Stimulated activated CD8-positive, alpha-beta memory T cell treated with anti-CD3 and anti-CD28 coated beads, Interleukin-7, amount 100 ng/mL, for 1 hour (primary cell): ENCODE measurements at places on chromosomes 1 and 21.

DNA sequence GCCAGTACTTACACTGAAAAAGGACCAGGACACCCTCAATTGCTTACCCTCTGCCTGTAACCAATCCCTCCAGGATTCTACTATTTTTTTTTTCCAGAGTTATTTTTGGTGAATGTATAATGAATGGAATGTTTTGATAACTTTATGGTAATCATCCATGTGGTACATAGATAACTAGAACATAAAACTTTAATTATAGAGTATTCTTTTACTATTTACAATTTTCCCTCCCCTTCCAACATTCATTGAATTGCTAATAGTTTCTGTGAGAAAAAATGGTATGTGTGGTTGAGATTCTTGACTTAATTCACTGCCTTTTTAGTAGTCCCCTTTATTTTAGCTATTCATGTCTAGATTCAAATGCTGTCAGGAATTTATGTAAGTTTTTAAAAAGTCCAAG, 164.6 kb downstream of the CYYR1 start:
- no peak for DNase-seq

GRCh38 chr1:38028105-38028591, 15.6 kb downstream of the UTP11 start:
- no peak for DNase-seq

DNA sequence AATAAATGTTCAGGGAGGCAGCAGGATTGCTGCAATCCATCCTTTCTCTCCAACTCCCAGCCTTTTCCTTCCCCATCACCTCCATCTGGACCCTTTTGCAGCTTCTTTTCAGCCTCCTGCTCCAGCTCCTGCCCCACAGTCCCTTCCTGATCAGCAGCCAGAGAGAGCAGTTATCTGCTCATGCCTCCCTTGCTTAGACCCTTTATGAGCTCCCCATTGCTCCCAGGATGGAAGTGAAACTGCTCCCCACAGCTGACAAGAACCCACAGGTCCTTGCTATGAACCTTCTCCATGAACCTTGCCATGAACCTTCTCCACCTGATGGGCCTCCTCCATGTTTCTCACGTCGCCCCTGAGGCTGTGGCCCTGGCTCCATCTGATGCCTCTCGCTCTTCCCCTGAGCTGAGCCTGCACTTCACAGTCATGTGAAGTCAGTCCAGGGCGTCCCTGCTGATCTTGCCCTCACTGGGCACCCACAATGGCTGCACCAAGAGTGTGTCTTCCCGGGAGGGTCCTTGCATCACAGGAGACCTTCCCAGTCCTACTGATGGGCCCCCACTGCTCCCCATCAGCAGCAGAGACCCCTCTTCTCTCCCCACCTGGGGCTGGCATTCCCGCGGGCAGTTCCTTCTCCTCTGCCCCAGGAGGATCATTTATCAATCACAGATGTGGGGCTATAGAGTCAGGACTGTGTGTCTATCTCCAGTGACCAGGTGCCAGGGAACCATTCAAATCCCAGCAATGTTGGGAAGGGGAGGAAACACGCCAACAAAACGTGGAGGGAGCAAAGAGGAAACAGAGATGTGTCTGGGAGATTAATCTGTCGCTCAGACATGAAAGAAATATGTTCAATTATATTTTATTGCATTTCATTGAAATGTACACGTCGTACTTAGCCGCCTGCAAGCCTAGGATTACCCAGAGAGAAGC, 73.1 kb downstream of the MATN1 start:
- DNase-seq, result no peak

GRCh38 chr1:211017075-211017718, 116.8 kb downstream of the KCNH1 start:
- DNase-seq, result no peak

DNA sequence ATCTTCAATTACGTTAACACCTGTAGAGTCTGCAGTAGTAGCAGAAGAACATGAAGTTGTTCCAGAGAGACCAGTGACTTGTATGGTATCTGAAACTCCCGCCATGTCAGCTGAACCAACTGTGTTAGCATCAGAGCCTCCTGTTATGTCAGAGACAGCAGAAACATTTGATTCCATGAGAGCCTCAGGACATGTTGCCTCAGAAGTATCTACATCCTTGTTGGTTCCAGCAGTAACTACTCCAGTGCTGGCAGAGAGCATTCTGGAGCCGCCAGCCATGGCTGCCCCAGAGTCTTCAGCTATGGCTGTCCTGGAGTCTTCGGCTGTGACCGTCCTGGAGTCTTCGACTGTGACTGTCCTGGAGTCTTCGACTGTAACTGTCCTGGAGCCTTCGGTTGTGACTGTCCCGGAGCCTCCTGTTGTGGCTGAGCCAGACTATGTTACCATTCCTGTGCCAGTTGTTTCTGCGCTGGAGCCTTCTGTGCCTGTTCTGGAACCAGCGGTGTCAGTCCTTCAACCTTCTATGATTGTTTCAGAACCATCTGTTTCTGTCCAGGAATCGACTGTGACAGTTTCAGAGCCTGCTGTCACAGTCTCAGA, 10.3 kb downstream of the SON start:
- DNase-seq, result no peak

DNA sequence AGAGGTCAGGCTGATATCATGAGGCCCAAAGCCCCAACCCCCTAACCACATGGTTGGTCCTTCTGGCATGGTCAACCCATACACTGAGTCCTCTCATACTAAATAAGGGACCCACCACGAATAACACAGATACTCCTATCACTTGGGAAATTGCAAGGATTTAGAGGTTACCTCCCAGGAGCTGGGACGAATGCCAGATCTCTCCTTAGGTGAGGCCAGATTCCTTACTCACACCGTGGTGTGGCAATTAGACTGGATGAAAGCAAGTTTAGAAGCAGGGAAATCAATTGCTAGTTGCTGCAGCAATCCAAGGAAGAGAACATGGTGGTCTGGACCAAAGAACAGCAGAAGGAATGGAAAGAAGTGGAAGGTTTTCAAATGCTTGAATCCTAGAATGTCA, 60.1 kb downstream of the IER5 start:
- DNase-seq, result no peak

DNA sequence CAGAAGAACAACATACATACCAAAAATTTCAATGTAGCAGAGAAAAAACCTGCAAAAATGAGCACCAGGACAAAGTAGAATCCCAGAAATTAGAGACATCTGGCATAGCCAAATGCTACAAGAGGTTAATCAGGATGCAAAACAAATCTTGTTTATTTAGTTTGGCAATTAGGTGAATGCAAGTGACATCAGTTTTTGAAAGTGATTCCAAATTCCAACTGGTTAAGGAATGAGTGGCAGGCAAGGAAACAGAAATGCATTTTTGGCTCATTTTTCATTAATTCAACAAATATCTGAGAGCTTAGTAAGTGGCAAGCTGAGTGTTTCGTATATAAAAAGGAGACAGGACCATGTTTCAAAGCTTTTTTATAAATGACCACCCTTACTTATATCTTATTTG, 21.3 kb downstream of the SCAF4 start:
- no peak for DNase-seq

- no peak for DNase-seq
These were observed 226.9 kb downstream of the TGFB2 start for GRCh38 chr1:218572050-218572449.

GRCh38 chr1:153261281-153262069, 2.0 kb downstream of the LORICRIN start:
- no peak for DNase-seq

- no peak for DNase-seq
These were observed 60.5 kb downstream of the RABGAP1L start for GRCh38 chr1:174219606-174220370.

- no peak for DNase-seq
These were observed 26.7 kb downstream of the PGBD5 start for GRCh38 chr1:230399321-230400006.

DNA sequence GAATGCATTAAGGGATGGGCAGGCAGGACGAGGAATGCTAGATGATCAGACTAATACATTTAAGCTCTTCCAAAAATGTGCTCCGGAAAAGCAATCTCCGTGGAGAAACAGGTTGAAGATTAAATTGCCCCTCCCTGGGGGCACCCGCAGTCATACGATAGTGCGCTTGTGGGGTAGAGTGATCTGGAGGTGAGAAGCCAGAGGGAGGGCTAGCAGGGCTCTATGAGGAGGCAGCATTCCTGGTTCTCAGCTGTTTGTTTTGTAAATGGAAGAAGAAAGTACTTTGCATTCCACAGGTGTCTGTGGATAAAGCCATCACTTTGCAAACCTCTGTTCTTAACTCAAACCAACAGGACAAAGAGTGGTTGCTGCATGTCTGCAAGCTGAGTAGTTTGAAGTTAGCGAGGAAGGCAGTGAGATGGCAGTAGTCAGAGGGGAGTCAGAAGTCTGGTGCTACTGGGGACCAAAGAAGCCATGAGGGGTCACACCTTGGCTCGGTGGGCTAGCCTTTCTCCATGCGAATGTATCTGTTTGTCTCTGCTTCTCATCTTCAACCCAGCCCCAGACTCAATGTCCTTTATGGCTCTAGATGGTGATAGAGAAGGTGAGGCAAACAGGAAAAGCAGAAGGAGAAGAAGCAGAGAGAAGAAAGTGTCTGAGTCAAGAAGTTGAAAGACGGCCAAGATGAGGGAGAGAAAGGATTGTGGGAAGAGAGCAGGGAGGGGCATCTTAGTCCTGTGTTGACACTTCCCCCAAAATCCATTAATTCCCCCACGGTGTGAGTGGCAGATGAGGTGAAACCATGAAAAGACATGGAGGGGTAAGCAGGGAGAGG, 65.2 kb upstream of the GJA8 start:
- DNase-seq, result no peak

DNA sequence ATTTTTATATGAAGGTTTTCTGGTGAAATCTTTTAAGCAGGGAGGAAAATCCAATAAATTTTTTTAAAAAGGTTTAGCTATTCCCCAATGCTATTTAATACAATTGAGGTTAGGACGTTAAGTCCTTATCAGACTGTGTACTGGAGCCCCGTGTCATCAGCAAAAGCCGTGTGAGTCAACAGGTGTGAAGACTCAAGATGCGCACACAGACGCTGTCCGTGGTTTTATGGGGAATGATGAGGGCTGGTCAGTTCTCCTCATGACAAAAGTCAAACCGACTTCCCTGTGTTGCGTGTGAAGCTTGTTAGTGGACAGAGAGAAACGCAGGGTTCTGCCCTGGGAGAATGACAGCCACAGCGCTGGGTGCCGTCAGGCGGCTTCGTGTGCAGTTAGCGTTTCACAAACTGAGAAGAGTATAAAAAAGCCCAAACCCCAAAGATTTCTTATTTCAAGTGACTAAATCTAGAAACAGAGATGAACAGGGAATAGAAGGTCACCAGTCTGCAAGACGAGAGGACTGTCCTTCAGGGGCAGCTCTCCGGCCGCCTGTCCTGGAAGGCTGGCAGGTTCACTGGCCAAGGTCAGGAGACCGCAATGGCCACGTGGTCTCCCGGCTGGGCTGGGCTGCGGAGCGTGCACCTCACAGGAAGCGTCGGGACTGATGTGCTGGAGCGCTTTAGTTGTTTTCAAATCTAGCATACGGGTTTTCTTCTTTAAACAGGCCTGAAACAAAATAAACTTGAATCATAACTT, 22.4 kb downstream of the PTTG1IP start:
- no peak for DNase-seq

DNA sequence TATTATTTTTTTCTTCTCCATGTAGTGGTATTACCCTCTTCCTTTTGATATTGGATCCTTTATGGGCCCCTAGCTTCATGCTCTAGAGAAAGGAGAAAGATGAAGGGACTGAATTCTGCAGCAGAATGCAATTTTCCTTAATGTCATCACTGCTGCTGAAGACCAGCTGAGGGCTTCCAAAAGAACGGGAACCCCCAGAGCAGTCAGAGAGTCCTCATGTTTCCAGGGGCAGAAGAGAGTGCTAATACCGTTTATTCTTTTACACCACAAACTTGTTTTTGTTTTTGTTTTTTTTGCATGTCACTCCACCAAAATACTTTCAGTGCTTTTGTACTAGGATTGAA, 21.1 kb upstream of the TBX15 start:
- DNase-seq, result no peak

- DNase-seq, result no peak
These were observed at the start of gene MYOM3 for GRCh38 chr1:24111996-24112779. TSS of gene MYOM3 (minus strand) at chr1:24112135. CDS start at chr1:24108636, 3,499 bp downstream.

GRCh38 chr1:59505596-59506028, 208.7 kb downstream of the FGGY start:
- no peak for DNase-seq

GRCh38 chr1:156726549-156727226, 1.6 kb upstream of the METTL25B start:
- DNase-seq, result no peak

GRCh38 chr1:231057410-231057809, 17.4 kb upstream of the FAM89A start:
- DNase-seq, result no peak

- no peak for DNase-seq
These were observed 10.2 kb downstream of the PRKAB2 start for GRCh38 chr1:147162093-147162492.

- DNase-seq, result no peak
These were observed 31.9 kb upstream of the COL6A2 start for GRCh38 chr21:46065914-46066551.

GRCh38 chr1:15559189-15559810, 25.6 kb downstream of the AGMAT start:
- DNase-seq, result no peak

DNA sequence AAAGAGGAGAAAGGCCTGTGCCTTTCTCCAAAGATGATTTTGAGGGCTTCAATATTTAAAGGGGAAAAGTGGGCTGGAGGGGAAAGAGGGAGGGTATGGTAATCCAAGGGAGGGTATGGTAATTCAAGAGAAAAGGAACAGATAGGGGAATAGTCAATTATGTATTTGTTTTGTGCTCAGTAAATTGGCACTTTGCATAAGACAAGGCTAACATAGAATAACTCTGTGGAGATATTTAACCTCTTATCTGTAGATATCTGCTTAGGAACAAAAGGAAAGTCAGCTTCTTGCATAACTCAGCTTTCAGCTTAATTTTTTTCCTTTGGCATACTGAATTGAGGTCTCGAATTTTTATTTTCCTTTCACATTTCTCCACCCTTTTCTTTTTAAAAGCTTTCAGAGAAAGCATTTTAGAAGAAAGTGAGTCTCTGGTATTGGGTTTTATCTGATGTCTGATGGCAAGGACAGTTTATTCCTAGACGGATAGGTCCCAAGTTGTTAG, 119.9 kb upstream of the F3 start:
- no peak for DNase-seq

DNA sequence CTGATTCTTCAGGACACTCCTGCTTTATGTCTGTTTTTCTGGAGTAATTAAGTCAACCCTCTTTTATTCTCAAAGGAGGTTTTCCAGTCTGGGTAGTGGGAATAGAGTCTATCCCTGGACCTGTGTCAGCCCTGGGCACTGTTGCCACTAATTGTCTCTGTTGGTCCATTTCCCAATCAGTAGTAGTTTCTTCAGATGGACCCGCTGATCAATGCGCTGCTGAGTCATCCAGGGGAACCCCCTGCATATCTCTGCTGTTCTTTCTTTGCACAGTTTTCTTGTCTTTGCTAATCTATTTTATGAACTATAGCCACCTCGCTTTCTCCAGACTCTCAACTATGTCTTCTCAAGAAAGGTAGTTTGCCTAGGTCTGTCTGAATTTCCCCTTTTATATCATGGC, 82.5 kb downstream of the TNNI3K start:
- no peak for DNase-seq
